NCI-H2227 treated with DMSO at 0.1 percent for 48 hours (cell line): ENCODE measurements at places on chromosomes 12 and 14.

GRCh38 chr14:101917413-101918017, 46.9 kb upstream of the DYNC1H1 start:
- DNase-seq: no peak

DNA sequence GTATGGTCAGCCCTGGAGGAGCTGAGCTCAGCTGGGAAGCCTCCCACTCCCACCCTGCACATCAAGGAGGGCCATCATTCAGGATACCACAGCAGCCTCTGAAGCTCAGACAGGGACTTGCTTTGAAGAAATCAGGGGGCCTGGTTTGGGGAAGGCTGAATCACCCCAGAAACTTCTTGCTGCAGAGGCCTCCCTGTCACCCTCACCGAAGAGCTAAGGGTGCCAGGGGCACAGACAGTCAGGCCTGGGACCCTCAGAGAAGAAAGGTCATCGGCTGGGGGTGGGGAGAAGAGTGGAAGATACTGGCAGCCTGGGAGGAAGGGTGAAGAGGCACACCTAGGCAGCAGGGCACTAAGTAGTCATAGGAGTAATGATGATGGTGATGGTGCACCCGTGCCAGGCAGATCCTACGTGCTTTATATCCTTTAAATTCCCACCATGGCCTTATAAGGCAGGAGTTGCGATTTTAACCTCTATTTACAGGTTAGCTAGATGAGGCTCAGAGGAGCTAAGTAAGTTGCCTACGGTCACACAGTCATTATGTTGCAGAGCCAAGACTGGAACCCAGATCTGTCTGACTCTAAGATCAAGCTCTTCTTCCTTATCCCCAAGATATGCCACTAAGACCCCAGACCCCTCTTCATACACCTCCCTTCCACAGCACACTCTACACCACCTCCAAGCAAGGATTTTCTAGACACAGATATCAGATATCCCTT, 28.5 kb upstream of the PNMA1 start:
- no peak for DNase-seq

DNA sequence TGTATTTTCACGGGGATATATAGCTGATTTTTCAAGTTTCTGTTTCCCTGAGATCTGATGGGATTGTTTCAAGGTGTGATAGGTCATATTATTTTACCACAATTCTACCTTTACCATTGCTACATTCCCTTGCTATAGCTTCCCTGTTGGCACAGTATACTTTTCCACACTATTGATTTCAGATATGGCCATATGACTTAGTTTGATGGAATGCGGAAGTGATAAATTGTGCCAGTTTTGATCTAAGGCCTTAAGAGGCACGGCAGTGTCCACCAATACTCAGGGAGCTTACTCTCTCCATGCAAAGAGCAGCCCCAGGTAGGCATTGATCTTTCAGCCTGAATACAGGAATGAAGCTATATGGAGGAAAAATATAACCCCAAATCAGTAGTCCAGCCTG, 315.7 kb downstream of the SLC16A7 start:
- no peak for DNase-seq

DNA sequence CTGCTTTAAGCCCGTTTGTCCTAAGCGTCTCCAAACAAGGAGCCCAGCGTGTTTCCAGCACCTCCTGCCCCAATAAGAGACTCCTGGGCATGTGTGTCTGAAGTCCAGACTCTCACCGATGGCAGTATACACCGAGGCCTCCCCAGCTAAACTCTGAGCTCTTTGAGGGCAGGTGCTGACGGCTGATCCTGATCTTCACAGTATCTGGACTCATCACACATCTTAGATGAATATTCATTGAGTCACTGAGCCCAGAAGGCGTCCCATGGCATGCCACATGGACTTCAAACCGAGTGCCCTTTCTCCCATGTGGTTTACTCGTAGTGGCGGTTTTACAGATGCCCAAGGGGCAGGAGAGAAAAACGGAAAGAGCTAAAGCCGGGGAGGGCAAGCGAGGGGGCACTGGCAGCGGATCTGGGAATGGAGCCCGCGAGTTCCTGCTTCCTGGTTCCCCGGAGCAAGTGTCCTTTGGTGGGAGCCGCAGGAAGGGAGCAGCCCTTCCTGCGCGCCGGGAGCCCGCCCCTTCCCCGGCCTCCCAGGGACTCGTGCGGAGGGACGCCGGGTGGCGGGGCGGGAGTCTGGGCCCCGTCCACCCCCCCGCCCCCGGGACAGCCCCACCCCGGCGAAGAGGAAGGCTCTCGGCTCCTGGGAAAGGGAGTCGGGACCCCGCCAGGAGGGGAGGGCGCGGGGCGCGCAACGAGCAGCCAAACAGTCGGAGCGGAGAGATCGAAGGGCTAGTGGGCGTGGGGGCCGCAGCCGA, 585 bp upstream of the TEAD4 start:
- DNase-seq: peak; percentile 31

GRCh38 chr14:54189748-54190354, 207.0 kb upstream of the CDKN3 start:
- DNase-seq: no peak

- DNase-seq: no peak
These were observed 94.7 kb downstream of the ERGIC2 start for GRCh38 chr12:29286081-29286790.

GRCh38 chr14:34956931-34957330, 25.9 kb upstream of the SRP54 start:
- no peak for DNase-seq

- DNase-seq: no peak
These were observed 305.2 kb upstream of the PDE3A start for GRCh38 chr12:20063116-20063515.

DNA sequence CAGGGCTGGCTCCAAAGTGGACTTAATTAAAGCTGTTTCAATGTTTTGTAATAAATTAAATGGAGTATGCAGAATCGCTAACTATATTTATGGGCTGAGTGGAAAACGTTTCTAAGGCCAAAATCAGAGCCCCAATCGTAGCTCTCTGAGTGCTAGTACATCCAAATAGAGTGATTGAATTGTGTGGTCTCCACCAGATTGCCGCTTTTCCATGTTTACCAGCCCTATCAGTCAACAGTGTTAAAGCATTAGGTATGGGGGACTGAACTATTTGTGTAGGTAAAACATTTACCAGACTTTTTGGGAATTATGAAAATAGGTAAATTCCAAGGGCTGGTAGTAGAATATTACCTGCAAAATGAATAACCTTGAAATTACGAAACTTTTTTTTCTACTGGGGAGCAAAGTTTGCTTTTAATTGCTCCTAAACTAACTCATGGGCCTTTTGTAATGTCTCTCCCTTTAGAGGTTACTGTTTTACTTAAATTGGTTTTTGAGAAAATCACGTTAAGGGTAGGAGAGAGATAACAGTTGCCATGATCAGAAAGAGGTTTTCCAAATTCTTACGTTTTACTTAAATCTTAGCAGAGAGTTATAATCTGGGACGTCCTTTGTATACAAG, 28.0 kb upstream of the METAP2 start:
- no peak for DNase-seq

GRCh38 chr12:1517007-1517406, 77.4 kb downstream of the FBXL14 start:
- DNase-seq: no peak

GRCh38 chr12:92416385-92416812, 270.8 kb upstream of the BTG1 start:
- no peak for DNase-seq

DNA sequence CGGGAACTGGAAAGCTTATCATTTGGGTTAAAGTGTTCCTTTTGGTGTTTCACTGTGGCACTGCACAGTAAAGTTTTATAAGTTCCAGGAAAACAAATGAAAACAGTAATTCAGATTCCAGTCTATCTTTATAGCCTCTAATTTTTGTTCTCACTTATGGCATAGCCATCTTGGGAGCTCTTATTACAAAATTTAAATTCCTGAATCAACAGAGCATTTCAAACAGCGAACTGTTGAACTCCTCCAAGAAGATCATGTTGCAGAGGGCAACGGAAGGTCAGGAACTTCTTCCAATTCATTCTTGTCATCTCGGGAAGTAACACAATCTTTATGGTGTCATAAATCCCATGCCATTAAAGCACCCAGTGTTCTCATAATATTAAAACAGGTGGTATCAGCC, 229.1 kb downstream of the KCNC2 start:
- DNase-seq: no peak

DNA sequence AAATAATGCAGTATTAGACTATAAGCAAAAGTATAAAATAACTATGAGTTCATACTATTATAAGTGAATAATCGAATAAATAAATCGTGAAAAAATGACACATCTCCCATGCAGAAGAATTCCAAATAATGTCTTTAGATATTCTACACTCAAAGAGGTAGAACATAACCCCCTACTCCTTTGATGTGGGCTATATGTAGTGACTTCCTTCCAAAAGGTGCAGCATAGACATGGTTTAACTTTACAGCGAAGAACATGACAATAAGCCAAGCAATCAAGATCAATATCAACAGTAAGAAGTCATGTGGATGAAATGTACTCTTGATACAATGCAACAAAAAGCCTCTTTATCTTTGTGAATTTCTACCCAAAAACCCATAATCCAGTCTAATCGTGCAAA, 46.0 kb upstream of the HIF1A start:
- no peak for DNase-seq

DNA sequence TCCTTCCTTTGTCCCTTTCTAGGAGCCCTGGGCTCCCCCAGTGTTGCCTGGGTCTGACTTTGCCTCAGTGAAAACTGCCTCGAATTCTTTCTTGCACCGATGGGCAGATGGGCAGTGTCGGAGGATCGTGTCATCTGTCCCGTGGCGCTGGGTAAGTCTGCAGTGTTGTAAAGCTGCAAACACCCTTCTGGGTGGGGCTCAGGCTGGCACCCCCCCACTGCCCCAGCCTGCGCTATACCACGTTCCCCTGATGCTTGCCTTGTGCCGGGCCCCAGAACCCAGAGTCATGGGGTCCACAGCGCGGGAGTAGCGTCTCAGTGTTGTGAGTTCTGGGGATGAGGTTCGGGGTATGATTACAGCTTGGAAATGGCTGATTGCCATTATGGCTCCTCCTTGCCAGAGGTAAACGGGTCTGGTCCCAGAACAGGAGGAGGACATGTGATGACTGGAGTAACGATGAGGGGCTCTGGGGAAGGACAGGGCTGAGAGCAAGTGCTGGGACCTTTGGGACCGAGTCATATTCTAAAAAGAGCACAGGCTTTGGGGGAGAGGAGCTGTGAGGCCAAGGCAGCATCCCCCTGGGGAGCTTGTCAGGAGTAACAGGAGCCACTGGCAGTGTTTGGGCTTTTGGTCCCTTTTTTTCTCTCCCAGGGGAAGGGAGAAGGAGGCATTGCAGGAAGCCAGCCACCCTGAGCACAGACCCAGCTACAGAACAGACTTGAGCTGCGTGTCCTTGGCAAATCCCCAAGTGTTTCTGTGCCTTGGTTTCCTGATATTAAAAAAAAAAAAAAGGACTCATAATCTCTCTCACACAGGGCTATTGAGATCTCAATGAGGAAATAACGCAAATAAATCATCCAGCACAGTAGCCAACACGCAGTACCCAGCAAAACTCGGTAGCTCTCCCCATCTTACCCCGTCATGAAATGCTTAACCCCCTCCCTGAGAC, 4.3 kb downstream of the RTL1 start:
- no peak for DNase-seq

DNA sequence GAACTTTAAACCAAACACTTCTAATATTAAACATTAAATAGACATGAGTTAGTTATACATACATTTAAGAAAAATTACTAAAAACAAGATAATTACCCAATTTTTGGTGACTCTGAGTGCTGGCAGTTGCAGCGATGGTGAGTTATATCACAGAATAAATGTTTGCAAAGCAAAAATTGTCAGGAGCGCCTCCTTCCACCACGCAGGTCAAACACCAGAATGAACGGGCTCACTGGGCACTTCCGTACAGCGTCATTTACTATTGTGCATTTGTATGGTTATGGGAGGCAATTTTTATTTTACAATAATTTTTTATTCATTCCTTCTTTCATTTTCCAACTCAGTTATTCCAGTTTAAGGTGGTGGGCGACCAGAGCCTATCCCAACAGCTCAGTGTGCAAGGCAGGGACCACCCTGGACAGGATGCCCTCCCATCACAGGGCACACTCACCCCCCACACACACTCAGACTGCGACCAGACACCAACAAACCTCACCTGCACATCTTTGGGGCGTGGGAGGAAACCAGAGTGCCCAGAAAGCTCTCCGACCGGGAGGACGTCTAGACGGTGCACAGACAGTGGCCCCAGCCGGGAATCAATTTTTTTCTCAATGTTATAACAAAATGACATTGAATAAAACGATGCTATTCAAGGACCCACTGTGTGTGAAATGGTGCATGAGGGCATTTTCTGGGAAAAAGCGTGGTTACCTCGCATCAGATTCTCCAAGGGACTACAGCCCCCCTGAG, 67.2 kb downstream of the TESC start:
- DNase-seq: no peak

DNA sequence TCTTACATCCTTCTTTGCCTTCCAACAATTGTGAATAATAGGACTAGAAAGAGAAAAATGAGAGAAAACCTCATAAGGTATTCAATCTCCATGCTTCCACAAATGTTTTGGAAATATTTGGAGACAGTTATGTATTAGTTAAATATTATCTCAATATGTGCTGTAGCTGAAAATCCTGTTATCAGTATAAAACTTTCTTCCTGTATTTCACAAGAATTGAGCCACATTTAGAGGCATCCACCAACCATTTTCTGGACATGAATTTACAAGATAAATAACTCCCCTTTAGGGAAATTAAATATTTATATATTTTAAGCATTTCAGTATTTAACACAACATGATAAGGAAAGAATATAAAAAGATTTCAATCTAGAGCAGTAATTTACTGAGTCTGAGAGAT, 200.3 kb downstream of the GPHN start:
- DNase-seq: no peak

- DNase-seq: no peak
These were observed 163.4 kb upstream of the RTL1 start for GRCh38 chr14:101066826-101067510.

GRCh38 chr14:89625731-89626232, 208.7 kb upstream of the FOXN3 start:
- no peak for DNase-seq

GRCh38 chr14:35068238-35069012, 22.4 kb downstream of the FAM177A1 start:
- no peak for DNase-seq

GRCh38 chr12:70197345-70197744, 45.9 kb upstream of the CNOT2 start:
- no peak for DNase-seq

- DNase-seq: no peak
These were observed 37.8 kb downstream of the ATF7IP start for GRCh38 chr12:14403293-14403692.

GRCh38 chr12:115864396-115864795, 413.1 kb downstream of the MED13L start:
- no peak for DNase-seq

- DNase-seq: no peak
These were observed 30.0 kb upstream of the STK38L start for GRCh38 chr12:27213830-27214787.

- no peak for DNase-seq
These were observed 552.1 kb upstream of the FBXO33 start for GRCh38 chr14:39984323-39984722.
